Peyer's patch (tissue), 4 donors: ENCODE measurements at places on chromosomes 7 and 10. TPM values are rescaled to one million over a fixed set of nuclear protein-coding genes. Genes with fewer than 3 reads are reported as not detected.

- DNase-seq: peak; percentile 26
Observed at GRCh38 chr10:6220418-6221191, 17.9 kb downstream of the PFKFB3 start.

- no peak for DNase-seq
Observed at GRCh38 chr10:4058514-4059029, 273.6 kb upstream of the KLF6 start.

DNA sequence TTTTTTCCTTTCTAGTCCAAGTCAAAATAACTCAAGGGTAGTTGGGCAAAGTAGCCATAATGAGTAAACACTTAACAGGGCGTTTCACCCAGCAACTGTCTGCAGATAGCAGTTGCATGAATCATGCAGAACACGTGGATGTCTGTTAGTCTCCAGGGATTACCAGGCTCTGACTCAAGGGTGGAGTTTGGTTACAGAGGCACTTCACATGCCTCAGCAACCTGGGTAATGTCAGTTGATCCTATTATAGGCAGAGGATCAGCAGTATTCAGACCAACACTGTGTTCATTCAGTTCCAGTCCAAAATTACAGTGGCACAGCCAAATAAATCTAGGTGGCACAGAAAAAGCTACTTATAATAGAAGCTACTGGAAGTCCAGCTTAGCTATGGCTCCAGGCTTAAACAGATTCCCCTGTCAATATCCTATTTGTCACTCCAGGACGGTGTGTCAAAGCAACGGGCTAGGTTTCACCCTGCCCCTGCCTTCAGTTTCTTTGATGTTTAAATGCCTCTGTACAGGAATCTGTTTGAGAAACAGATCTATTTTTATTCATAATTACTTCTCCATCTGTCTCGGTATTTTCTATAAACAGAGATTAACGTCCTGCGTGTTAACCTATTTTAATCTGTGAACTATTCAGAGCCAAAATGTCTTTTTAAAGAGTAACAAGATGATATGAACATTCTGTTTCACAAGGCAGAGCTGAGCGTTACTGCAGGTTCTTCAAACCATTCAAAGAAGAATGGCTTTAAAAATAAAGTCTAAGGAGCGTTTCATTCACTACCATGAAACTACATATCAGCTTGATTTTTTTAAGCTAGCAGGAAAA lies 162.6 kb upstream of the AKR1E2 start:
- no peak for DNase-seq

DNA sequence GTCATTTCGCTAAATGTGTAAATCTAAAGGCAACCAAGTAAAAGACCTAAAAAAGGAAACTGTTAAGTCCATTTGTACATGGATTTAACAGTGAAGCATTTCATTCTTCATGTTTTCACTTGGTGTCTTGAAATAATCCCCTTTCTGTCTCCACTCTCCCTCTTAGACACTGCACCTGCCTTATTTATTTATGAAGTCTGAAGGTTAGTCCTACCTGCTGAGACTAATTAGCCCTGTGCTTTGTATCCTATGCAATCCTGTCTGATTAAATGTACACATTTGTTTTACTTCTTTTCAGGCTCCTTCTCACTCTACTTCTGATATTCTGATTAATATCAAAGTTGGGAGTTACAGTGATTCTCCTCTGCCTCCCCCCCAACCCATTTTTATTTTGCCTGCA lies 1.9 kb upstream of the TCF7L2 start:
- no peak for DNase-seq

DNA sequence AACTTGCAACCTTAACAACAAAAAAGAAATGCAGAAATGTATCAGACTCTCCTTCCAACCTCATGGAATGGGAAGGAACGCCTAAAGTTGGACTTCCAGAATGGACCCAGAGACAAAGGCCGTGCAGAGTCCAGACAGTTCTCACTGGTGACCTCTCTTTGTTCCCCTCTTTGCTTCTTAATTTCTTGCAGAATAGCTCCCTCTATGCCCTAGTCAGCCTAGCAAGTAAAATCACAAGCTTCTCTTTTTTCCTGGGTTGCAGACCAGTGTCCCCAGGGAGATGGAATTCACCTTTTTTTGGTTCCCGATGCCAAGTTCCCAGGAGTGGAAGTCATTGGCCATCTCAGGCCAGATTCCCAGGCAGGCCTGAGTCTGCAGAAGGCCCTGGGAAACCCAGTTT lies 278.0 kb downstream of the CCSER2 start:
- DNase-seq: no peak

DNA sequence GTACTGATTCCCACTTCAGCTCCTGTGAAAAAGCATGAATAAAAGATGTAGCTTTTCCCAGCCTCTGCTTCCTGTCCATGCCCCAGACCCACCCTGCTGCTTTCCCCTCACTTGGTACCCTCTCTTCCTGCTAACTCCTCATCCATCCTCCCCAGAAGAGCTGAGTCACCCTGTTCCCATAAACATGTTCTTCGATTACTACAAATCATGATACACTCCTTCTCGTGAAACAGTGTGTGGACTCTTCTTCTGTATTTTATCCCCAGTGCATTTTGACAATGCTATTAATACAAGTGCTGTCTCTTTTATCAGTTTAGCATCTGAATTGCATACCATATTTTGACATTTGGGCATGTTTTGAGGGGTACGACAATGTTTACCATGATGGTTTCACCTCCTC lies 45.8 kb upstream of the SORBS1 start:
- DNase-seq: no peak

- DNase-seq: no peak
Observed at GRCh38 chr10:71241114-71241829, 28.9 kb downstream of the UNC5B start.

- no peak for DNase-seq
Observed at GRCh38 chr7:93943816-93944540, 22.4 kb downstream of the GNG11 start.

DNA sequence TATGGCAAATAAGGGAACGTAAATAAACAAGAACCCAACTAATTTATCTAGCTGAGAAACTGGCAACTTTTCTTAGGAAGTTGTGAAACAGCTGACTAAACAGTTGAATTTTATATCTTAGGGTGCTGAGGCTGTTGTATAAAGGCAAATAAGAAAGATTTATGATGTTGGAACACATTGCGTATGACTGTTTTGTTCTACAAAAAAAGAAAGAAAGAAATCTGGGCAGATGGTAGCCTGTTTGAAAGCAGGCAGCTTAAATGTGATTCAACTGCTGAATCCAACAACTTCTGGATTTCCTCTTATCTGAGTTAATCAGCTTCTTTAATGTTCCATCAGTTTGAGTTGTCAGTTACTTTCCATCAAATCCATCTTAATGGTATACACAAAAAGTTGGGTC lies 214.5 kb downstream of the SNX13 start:
- no peak for DNase-seq

GRCh38 chr7:110918949-110919548 lies 171.9 kb upstream of the LRRN3 start:
- DNase-seq: no peak

DNA sequence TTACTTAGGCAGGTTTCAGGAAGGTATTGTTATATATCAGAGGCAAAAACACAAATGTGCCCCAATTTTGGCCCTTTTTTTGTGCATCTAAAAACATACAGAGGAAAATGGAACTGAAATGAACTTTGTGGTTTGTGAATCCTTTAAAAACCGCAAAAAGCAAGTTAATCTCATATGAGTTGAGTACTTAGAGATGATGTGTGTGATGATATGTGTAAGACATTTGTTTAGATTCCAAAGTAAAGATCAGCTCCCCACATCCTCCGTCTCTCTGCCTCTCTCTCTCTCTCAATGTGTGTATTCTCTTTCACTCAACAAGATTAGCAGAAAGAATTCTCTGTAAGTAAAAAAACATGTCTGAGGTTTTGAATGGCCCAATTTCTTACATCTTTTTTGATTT lies 201.9 kb downstream of the MALRD1 start:
- no peak for DNase-seq

- no peak for DNase-seq
Observed at GRCh38 chr7:15086131-15086611, 183.6 kb upstream of the DGKB start.

DNA sequence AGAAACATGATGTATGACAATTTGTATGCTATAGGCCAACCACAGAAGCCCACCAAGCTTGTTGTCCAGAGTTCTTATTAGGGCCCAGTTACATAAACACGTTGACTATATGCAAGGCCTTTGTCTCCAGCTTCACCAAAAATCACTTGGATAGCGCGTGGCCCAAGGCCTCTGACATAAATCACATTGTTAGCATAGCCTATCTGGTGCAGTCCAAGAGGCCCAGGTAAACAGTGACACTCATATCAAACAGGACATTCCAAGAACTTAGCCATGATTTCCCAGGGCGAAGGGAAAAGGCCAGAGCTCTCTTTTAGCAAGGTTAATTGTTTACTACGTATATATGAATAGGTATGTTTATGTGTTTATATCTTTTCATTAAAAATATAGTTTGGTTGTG lies 337.2 kb upstream of the CELF2 start:
- DNase-seq: no peak

DNA sequence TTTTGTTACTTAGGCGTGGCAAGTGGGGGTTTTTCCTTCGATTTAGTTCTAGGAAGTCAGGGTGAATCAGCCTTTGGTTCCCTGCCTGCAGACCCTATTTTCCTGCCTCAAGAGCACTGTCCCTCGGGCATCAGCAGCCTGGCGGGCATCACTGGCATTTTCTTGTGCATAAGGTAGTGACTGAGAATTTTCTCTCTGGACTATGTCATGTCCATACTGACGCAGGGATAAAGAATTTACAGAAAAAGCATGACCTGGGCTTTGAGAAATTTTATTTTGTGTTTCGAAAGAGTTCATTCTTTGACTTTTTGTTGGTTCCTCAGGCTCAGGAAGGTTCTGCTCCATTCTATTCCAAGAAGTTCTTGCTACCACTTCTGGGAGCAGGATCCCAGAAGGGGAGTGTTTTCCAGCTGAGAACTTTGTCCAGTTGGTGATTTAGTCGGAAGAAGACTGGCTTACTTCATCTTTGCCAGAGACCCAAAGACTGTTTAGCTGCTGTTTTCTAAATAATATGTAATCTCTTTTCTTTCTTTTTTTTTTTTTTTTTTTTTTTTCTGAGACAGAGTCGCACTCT lies 213.9 kb upstream of the SH2B2 start:
- DNase-seq: no peak

DNA sequence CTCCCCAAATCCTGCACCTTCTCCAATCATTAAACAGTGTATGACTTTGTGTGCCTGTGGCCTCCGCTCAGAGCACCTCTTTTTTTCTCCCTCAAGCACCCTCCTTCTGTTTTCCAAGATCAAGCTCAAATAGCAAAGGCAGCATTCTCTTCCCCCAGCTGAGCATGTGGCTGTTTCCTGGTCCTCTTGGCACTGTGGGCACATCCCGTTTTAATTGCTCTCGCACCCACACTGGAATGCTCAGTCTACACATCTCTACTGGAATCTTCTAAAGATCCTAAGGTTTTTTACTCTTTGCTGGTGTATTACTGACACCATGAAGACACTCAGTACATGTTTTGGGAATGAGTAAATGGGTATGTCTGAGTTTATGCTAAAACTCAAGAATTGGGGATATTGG lies 107.4 kb downstream of the WDFY4 start:
- no peak for DNase-seq

- DNase-seq: no peak
Observed at GRCh38 chr10:843703-844102, 87.8 kb downstream of the LARP4B start.

DNA sequence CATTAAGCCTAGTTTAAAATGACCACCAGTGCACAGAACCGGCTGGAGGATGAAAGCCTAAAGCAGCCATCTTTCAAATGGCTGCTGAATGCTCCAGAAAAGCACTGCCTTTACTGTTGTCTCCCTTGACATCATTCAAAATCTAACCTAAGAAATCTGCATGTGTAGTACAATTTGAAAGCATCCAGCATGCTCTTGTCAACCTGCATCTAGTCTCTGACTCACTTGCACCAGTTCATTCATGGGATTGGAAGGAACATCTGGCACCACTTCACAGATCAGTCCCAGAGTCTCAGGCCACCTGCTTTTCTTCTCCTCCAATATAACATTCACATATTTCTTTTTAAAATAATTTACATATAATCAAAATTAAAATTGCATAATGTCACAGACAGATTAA lies 76.2 kb downstream of the RNF133 start:
- DNase-seq: no peak

GRCh38 chr10:128384831-128385230 lies 258.6 kb upstream of the MKI67 start:
- DNase-seq: no peak

- DNase-seq: no peak
Observed at GRCh38 chr7:25454020-25454419, 225.7 kb upstream of the NPVF start.

- DNase-seq: no peak
Observed at GRCh38 chr7:3432911-3433310, 131.9 kb downstream of the SDK1 start.

DNA sequence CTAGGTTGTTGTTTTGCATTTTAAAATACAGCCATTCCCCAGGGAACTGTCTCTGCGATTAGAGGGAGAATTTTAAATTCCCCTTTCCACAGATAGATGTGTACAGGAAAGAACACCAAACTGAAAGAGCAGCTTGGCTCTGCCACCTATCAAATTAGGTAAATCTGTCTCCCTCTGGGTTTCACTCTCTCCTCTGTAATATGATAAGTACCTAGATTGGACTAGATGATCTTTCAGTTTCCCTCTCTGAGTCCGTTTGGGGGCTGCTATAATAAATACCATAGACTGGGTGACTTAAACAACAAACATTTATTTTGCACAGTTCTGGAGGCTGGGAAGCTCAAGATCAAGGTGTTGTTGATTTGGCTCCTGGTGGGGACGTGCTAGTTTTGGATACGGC lies 186.0 kb downstream of the KIF20B start:
- no peak for DNase-seq

- no peak for DNase-seq
Observed at GRCh38 chr10:133062085-133062484, 25.6 kb upstream of the ADGRA1 start.

Gene LIPN
- total RNA-seq: not detected

Gene NPSR1
- not detected for total RNA-seq

Gene MCM10
- 15.7 TPM for total RNA-seq

Gene ICA1
- total RNA-seq: 37.0 TPM

Gene SLC16A9
- total RNA-seq: 1.5 TPM

Gene HOXA2
- 8.7 TPM for total RNA-seq

Gene C10orf53
- total RNA-seq: not detected

Gene FAM24B
- 3.7 TPM for total RNA-seq

Gene MSS51
- total RNA-seq: 6.8 TPM

Gene APBB1IP
- total RNA-seq: 32.2 TPM

Gene PWWP2B
- 17.1 TPM for total RNA-seq

Gene BCAP29
- total RNA-seq: 10.9 TPM

Gene CALML3
- total RNA-seq: not detected
